ENCODE measurements at places on chromosomes 3 and 15.

GRCh38 chr3:71210257-71211007 is 373.1 kb downstream of the FOXP1 start:
- no peak for DNase-seq

DNA sequence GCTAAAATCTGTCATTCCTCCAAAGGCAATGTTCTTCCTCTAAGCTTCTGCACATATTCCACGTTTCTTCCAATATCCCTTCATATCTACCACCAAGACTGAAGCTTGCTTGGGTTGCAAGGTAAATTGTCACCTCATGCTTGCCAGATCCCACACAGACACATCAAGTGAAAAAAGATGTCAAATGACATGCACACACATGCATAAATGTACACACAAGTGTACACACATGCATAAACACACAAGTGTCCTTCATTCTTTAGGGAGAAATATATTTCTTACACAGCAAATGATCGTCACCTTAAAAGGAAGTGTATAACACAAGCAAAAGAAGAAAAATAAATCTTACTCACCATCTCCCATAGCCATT is 59.4 kb downstream of the CLASP2 start:
- no peak for DNase-seq

- DNase-seq, result no peak
These were observed 98.2 kb downstream of the CNTN6 start for GRCh38 chr3:1191026-1191425.

GRCh38 chr15:94509259-94509658 is 277.9 kb downstream of the MCTP2 start:
- DNase-seq, result no peak

GRCh38 chr3:119944091-119944490 is 150.2 kb downstream of the GSK3B start:
- DNase-seq, result no peak

DNA sequence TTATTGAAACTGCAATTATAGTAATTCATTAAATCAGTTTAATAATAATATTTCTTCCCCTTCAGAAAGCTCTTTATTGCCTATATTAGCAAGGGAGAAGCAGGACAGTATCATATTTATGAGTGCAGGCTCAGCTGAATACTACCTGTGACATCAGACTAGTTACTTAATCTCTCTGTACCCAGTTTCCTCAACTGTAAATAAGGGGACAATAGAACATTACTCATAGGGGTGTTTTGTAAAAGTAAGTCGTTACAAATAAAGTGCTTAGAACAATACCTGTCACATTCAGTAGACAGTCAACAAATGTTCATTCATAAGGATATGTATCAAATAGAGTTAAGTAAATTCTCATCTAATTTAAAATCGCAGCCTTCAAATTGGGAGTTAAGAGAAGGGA is 12.1 kb upstream of the VPS39 start:
- no peak for DNase-seq

GRCh38 chr3:140021269-140021668 is 86.3 kb downstream of the CLSTN2 start:
- no peak for DNase-seq

GRCh38 chr15:70049701-70050301 is 47.9 kb downstream of the TLE3 start:
- no peak for DNase-seq

GRCh38 chr3:178002113-178002512 is 534.1 kb upstream of the KCNMB2 start:
- no peak for DNase-seq

DNA sequence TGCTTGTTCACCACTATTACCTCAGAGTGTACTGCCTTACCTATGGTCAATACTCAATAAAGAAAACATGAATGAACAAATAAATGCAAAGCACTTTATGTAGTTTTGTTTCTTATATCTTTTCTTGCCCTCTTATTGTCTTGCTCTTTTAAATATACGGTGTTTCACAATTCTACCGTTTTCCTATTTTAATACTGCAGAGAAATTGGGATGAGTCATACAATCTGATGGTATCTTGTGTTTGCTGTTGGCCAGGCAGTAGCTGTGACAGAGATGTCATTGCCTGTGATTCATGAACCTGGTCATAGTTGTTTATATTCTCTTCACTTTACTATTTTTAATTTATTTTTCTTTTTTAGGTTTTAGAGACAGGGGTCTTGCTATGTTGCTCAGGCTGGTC is 48.3 kb downstream of the SERP1 start:
- peak; percentile 52 for DNase-seq

GRCh38 chr15:37059086-37059485 is 41.3 kb downstream of the MEIS2 start:
- DNase-seq, result peak; percentile 11

GRCh38 chr3:127682561-127682960 is 9.8 kb downstream of the ABTB1 start:
- no peak for DNase-seq

All from SJSA1 (cell line).